ENCODE measurements at places on chromosomes 11 and 22.

DNA sequence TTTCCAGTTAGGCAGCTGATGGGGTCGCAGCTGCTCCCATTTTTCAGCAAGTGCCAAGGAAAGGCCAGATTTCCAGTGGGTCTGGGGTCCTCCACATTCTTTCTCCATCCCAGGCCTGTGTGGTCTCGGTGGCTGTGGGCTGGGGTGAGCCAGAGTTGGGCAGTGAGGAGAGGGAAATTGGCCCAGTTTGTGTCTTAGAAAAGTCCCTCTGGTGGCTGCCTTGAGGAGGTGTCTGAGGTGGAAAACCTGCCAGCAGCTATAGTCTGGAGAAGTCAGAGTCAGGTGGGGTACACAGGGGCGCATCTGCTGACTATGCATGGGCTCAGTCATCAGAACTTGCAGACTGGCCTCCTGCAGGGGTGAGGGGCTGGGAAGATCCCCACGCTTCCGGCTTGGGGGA lies 30.5 kb downstream of the MRGPRD start:
- DNase-seq = peak; percentile 4

DNA sequence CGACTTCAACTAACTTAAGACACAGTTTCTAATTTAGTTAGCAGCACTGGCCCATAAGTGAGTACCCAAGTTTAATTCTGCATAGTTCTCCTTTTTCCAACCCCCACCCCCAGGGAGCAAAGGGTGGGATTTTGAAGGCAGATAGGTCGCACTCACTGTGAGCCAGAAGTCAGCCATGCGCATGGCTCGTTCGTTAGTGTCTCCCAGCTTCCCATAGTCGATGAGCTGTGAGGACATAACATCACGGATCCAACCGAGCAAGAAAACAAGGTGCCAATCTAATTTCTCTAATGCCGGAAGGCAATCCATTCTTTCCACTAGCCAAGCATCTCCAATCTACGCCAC lies 577 bp downstream of the MRPL17 start:
- DNase-seq = no peak

DNA sequence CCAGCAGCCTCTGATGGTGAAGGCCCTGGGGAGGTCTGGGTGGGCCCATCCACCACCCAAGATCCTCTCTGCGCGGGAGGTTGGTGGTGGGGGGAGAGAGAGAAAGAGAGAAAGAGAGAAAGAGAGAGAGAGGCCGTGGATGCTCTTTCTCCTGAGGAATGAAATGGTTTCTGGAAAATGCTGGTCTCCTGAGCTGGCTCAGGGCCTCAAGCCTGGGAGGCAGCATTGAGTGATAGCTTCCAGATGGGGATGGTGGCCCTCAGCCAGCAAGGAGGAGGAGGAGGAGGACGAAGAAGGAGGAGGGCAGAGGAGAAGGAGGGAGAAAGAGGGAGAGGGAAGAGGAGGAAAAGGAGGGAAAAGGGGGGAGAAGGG lies 4.6 kb downstream of the TSPAN32 start:
- peak; percentile 94 for DNase-seq

- peak; percentile 74 for DNase-seq
These were observed 39.7 kb downstream of the ADAMTS15 start for GRCh38 chr11:130487924-130488815.

- DNase-seq = no peak
These were observed 148.7 kb upstream of the ISX start for GRCh38 chr22:34917239-34917638.

GRCh38 chr11:12666915-12667314 lies 7.3 kb upstream of the TEAD1 start:
- DNase-seq = no peak

DNA sequence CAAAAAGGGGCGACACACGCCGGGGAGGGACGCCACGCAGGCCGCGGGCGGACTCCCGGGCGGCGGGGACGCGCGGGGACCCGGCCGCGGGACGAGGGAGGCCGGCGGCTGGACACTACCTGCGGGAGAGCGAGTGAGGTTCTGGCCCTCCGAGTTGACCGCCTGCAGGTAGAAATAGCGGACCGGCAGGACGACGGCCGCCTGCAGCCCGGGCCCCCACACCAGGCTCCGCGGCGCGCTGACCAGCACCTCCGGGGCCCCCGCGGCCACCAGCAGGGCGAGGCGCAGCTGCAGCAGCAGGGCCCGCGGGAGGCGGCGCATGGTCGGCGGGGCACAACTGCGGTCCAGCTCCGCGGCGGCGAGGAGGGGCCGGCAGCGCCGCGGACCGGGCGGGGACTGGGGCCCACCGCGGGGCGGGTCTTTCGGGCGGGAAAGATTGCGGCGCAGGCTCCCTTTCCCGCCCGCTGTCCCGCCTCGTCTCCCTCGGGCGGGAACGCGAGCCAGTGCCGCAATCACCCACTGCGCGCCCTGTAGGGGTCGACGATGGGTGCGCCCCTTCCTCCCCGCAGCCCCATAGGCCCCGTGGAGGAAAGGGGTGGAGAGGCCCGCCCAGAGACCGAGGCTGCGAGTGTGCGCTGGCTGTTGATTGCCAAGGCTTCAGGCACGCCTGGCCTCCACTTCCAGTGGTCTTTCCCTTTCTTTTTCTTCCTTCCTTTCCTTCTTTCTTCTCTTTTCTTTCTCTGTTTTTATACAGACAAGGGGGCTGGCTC lies at the start of gene POGLUT3:
TSS of gene POGLUT3 (minus strand) at position 339 of the 770 bp plus-strand sequence. CDS start at position 321, 18 bp downstream.
- DNase-seq = peak; percentile 28

Measured in fibroblast of the aortic adventitia (primary cell).